ENCODE measurements at places on chromosomes 6 and 20.

DNA sequence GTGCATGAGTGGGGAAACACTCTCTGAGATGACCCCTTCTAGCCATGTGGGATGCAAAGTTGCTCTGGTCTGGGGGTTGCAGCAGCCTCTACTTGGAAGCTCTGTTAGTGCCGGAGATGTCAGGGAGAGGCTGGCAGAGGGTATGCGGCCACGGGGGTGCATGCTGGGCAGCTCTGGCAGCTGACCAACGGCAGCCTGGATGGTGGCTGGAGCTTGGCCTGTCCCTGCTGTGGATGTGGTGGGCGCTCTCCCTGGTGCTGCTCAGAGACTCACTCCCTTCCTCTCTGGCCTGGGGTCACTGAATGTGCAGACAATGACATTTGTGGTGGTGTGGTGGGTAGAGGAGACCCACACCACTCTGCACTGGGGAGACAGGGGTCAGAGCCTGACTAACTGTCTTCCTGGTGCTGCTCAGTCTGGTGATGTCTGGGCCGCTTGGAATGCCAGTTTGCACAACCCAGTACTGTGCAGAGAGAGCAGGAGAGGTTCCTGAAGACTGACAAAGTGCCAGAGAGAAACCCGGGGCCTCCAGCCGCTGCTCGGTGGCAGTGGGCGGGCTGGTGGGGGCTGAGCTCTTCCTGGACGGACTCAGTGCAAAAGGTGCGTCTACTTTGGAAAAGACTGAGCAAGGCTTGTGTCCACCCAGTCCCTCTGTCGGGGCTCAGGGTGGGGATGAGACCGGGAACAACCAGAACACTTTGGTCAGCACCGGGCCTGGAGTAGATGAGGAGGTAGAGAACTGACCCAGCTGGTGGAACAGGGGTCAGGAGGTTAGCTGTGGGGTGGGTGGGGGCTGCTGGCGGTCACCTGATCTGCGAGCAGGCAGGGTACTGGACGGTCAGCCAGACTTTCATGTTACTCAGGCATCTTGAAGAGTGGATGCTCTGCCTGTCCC is 2.7 kb downstream of the MYT1 start:
- DNase-seq, result no peak

GRCh38 chr6:135162678-135163439 is 18.2 kb upstream of the MYB start:
- DNase-seq, result peak; percentile 33

- no peak for DNase-seq
Measured at GRCh38 chr20:36320261-36320897, 14.2 kb downstream of the DLGAP4 start.

DNA sequence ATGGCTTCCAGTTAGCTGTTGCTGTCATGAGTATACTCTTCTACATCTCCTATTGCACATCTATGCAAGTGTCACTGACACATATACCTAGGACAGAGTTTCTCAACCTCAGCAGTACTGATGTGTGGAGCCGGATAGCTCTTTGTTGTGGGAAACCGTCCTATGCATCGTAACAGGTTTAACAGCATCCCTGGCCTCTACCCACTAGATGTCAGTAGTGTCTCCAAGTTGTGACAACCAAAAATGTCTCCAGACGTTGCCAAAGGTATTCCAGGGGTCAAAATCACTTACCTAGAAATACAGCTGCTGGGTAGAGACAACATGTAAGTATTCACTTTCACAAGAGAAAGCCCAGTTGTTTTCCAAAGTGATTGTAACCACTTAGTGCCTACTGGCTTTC is 637.6 kb downstream of the RNF144B start:
- peak; percentile 77 for DNase-seq

DNA sequence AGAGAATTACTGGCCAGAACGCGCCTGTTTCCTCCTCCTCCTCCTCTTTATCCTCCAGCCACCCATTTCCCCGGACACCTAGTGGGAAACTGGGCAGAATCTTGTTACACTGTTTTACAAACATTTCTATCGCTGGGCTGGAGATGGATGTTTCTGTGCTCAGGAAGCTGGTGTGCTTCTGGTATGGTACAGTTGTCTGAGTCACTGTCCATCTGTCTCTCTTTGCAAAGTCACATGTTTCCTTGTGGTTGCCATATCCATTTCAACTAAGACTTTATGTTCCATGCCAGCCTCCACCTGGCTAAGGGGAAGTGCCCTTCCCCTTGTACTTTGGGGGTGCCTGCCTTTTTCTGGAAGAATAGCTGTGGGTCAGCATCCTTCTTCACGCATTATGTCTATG is 52.9 kb upstream of the SLC22A16 start:
- peak; percentile 79 for DNase-seq

DNA sequence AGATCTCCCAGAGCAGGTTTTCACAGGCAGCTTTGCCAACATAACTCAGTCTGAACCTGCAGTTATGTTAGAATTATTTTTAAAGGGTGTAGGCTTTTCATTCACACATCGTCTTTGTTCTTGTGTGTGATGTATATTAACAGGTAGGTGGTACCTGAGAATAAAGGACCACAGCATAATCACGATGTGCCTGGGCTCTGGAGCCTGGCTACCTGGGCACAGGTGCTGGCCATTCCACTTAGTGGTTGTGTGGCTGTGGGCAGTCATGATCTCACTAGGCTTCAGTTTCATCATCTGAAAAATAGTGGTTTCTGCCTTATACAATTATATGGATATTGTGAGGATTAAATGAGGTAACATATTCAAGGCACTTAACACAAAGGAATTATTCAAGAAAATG is 6.4 kb downstream of the CD109 start:
- no peak for DNase-seq

DNA sequence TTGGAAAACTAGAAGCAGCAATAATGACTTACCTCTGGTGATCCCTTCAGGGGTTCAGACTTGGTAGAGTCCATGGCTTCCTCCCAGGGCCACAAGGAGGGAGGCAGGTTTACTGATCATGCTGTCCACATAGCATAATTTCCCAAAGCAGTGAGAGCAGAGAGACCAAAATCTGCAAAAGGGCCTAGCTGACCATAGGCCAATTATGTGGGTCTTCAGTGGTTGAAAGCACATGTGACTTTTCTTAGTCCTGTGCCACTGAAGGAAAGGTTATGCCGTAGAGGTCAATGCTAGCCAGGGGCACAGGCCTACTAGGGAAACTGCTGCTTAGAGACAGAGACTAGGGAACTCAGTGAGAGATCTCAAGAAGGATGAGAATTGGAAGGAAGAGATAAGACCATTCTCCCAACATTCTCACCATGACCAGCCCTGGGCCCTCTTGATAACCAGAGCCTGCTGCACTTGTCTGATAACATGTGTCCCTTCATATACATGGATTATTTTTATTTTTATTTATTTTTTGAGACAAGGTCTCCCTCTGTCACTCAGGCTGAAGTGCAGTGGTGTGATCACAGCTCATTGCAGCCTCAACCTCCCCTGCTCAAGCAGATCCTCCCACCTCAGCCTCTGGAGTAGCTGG is 2.0 kb upstream of the GTPBP2 start:
- no peak for DNase-seq

DNA sequence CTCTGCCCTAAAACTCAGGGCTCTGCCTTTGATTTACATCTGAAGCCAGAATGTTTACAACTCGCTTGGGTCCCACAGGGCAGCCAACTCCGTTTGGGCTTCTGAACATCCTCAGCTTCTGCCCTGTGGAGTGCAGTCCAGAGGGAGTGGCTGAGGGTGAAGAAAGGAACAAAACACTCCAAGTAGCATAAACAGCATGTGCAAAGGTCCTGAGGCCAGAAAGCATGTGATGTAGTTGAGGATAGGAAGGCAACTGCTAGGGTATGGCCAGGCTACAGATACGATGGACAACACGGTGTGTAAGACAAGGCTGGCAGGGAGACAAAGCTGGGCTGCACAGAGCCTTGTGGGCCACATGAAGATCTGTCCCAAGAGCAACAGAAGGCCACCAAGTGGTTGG is 12.5 kb downstream of the JAG1 start:
- peak; percentile 18 for DNase-seq

DNA sequence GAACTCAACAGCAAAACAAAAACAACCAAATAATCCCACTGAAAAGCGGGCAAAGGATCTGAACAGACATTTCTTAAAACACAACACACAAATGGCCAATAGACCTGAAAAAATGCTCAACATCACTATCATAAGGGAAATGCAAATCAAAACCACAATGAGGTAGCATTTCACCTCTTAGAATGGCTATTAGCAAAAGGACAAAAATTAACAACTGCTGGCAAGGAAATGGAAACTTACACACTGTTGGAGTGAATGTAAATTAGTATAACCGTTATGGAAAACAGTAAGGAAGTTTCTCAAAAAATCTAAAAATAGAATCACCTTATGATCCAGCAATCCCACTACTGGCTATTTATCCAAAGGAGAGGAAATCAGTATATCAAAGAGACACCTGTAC is 20.9 kb downstream of the FAM8A1 start:
- DNase-seq, result no peak

DNA sequence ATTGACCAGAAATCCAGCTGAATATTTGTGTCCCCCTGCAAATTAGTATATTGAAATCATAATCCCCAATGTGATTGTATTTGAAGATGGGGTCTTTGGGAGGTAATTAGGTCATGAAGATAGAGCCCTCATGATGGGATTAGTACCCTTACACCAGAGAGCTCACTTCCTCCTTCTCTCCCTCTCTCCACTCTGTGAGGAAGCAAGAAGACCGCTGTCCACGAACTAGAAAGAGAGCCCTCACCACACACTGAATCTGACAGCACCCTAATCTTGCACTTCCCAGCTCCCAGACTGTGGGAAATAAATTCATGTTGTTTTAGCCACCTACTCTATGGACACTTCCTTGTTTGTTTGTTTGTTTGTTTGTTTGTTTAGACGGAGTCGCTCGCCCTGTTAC is 11.9 kb upstream of the PLAGL1 start:
- no peak for DNase-seq

GRCh38 chr20:33732166-33732970 is 572 bp downstream of the ZNF341 start:
- peak; percentile 83 for DNase-seq

GRCh38 chr20:38755324-38755910 is 7.2 kb downstream of the ACTR5 start:
- DNase-seq, result no peak

- no peak for DNase-seq
Measured at GRCh38 chr20:37513779-37514359, 7.2 kb upstream of the NNAT start.

- no peak for DNase-seq
Measured at GRCh38 chr20:51144476-51144875, 121.6 kb upstream of the KCNG1 start.

GRCh38 chr6:14786008-14786407 is 459.9 kb upstream of the JARID2 start:
- no peak for DNase-seq

- no peak for DNase-seq
Measured at GRCh38 chr6:10528158-10528981, 7.2 kb downstream of the GCNT2 start.

- no peak for DNase-seq
Measured at GRCh38 chr6:84756877-84757276, 7.5 kb downstream of the TBX18 start.

DNA sequence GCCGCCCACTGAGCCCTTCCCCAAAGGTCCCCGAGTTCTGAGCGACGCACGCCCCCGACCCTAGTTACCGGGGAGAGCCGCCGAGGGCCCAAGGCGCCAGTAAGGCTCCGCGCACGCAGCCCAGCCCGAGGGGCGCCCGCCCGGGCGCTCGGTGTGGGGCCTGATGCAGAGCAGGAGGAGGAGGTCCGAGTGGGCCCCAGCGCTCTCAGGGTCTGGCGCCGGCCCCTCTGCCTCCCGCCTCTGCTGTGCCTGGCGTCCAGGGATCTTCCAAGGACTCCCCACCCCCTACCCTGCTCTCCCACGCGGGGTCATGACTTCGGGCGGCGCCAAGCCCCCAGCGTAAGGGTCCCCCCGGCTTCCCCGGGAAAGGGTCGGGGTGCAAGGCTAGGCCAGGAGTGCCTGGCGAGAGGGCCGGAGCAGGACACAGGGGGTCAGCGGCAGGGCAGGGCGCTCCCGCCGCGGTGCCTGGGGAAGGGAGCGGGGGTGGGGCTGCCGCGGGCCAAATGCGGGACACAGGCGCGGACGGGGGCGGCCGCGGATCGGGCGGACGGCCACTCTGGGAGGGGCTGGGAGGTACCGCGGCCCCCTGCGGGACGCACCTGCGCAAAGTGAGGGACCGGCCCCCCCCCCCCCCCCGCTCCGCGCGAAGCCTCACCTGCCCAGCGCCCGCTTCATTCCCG is 637 bp downstream of the ABHD12 start:
- peak; percentile 13 for DNase-seq

- peak; percentile 10 for DNase-seq
Measured at GRCh38 chr6:69825904-69826303, 29.1 kb upstream of the LMBRD1 start.

- DNase-seq, result no peak
Measured at GRCh38 chr6:158382491-158382890, 70.2 kb downstream of the TULP4 start.

DNA sequence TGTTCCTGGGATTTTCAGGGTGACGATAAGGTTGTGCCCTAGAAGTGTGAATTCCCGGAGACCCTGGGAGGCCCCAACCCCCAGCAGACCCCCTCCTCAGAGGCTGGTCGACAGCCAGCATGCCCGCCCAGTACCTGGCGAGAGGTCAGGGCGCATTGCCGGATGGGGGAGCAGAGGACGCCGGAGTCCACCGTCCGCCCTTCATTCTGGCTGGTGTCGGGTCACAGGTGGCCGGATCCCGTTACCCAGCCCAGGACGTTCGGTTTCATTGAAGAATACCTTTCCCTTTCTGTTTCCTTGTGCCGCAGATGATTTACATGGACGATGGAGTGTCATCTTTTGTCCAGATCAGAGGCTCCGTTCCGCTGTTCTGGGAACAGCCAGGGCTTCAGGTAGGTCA is 61.3 kb downstream of the SYNJ2 start:
- no peak for DNase-seq

DNA sequence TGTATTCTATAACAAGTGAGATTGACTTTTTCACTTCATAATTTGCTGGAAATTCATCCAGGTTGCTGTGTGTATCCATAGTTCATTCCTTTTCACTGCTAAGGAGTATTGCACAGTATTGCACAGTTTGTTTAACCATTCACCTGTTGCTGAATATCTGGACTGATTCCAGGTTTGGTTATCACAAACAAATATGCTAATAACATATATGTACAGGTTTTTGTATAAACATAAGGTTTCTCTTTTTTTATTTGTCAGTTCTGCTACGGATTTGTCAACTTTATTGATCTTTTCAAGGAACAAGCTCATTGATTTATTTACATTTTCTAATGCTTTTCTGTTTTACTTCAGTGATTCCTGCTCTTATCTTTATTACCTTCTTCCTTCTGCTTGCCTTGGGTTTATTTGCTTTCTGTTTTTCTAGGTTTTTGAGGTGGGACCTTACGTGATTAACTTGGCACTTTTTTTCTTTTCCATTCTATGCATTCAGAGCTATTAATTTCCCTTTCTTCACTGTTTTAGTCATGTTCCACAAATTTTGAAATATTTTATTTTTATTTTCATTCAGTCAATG is 117.0 kb upstream of the OGFRL1 start:
- no peak for DNase-seq

- no peak for DNase-seq
Measured at GRCh38 chr6:77448546-77448945, 14.7 kb downstream of the HTR1B start.

DNA sequence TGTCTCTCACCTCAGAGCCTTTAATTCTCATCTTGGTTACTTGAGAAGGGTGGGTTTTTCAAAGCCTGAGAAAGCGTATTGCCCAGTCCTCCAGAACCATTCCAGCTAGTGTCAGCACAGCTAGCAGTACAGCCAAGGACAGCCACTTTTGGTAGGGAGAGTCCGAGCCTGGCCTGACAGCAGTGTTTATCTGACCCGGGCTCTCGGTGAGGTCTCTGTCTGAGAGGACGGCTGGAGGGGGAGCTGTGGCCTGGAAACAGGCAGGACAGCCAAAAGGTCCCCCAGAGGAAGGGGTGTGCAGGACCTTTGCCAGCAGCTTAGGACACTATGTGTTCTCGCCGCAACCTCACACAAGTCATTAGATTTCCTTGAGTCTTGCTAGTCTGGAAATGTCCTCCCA is 38.8 kb downstream of the LYRM2 start:
- no peak for DNase-seq
